AG09309 (cell line): ENCODE measurements at places on chromosomes 2 and 18.
A peak's percentile ranks its signal among the peaks of the same experiment; 100 is the strongest.

GRCh38 chr18:60675801-60676200 lies 303.2 kb upstream of the MC4R start:
- DNase-seq: no peak

DNA sequence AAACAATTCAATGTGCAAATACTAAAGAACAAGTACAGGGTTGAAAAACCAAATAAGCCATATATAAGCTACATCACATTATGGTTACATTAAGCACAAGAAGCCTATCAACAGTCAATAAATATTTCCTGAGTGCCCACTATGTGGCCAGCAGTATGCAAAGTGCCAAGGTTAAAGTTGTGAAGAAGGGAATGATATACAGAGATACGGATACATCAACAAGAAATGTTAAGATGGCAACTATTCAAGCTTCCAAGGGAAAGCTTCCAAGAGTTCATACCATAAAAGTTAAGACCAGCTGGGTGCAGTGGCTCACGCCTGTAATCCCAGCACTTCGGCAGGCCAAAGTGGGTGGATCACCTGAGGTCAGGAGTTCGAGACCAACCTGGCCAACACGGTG lies 14.0 kb downstream of the DYM start:
- DNase-seq: no peak

DNA sequence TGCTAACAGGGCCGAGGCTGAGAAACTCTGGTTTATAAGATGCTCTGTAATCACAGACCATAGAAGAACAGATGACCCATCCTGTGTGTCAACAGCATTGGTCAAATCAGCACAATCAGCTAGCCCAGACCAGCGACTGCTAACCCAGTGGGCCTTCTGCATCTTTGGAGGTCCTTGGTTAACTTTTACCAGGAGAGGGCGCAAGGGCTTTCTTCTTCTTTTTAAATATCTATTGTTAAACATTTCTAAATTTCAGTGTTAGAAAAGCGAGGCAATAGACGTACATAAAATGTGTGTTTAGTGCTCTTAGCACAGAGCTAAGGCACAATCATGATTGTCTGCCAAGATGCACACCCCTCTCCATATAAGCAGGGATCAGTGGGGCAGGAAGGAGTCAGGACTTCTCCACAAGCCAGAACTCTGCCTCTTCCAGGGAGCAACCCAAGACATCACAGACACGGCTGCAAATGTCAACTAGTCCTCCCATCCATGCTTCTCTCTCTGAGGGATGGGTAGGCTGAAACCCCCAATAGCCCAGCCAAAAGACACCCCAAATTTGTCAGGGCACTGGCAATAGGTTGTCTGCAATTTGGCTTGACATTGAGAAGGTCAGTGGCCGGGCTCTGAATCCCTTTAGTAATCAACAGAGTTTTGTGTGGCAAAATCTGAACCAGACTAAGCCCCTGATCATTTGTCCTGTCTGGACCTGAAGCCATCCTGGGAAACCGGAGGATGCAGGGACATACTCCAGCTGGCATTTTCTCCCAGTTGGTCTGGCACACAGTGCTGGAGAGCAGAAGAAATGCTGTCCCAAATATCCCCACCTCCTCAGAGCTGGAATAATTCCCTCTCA lies 188.2 kb downstream of the BCL2 start:
- DNase-seq: peak; percentile 24

DNA sequence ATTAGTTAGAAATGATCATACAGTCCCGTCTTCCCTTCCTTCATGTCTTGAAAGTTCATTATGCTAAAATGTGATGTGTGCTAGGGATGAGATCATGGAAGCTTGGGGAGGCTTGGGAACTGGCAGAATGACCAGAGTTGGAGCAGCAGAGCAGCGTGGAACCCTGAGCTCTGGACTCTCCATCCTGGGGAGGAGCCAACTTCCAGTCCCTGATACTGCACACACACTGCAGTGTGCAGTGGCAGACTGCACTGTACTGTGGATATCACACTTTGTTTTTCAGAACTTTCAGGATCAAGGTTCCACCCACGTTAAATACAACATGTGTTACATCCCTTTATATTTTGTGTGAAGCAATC lies 27.3 kb upstream of the GREB1 start:
- no peak for DNase-seq

- no peak for DNase-seq
Observed at GRCh38 chr18:48887905-48888772, 62.6 kb downstream of the SMAD7 start.

DNA sequence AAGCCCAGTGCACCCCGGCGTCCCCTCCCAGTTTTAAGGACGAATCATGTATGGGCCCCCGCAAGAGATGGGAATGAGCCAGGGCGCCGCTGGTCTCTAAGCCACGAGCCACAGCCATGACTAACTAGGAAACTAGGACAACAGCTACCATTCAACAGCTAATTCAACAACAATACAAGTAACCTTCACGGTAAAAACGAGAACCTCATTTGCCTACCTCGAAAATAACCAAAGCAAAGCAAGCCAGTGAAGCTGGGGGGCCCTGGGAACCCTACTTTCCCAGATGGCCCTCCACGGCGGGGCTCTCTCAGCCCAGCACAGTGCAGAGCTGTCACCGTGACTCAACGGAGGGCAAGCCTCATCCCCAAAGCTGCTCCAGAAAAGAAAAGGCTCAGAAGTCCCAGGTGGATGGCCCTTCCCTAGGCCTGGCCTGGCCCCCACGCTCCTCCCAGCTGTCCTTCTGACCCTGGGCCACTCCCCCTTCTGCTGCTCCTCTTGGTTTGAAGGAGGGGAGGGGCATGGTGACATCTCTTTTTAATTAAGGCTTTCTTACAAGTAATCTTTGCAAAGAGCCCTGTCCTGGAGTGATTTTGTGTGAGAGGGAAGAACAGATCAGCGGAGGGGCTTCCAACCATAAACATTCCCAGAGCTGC lies 126.3 kb downstream of the HDAC4 start:
- DNase-seq: peak; percentile 33
